T-helper 22 cell (primary cell): ENCODE measurements at places on chromosomes 12 and 14.
A peak's percentile ranks its signal among the peaks of the same experiment; 100 is the strongest.

GRCh38 chr12:52413782-52414345, 7.7 kb upstream of the KRT82 start:
- no peak for DNase-seq

GRCh38 chr14:95683793-95684192, 2.4 kb upstream of the TCL1B start:
- no peak for DNase-seq

DNA sequence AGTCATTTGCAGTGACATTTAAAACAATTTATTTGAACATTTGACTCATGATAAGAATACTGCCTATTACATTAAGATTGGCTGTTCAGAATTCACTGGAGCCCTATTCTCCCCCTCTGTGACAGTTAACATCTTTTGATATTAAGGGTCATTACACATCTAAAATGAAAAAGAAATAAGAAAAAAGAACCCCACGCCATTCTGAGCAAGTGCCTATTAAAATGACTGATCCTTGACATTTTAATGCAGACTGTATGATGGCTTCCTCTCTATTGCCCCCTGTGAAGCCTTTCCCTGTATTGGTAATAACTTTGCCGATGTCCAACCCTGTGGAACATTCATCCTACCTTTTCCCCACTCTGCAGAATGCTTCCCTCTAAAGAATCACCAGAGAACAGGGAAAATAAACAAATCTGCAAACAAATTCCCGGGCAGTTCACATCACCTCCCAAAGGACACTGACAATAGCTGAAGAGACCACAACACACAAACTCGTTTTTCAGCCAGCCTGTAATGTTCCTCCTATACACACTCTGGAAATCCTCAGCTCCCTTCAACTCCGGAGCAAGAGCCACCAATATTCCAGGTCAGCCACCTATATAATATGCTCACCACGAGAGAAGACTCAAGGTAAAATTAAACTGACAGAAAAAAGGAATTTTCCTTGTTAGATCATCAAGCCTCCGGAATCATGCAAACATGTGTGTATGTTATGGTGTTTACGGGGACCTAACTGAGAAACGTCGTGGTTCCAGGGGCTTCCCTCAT, 2.1 kb downstream of the NIN start:
- no peak for DNase-seq

- no peak for DNase-seq
These were observed 36.3 kb upstream of the NT5DC3 start for GRCh38 chr12:103877288-103877687.

GRCh38 chr12:49019120-49019430, 499 bp upstream of the PRKAG1 start:
- DNase-seq = no peak

GRCh38 chr12:120710031-120710804, at the start of gene UNC119B:
TSS of gene UNC119B (plus strand) at chr12:120710458. CDS start at chr12:120710475, 17 bp downstream.
- peak; percentile 66 for DNase-seq
